Ureter (tissue), 1 donor: ENCODE measurements at places on chromosomes 7 and 10. TPM values are rescaled to one million over a fixed set of nuclear protein-coding genes. Genes with fewer than 3 reads are reported as not detected.

DLG5 gene
- total RNA-seq: 75.7 TPM

FGL2 gene
- 10.9 TPM for total RNA-seq

GPR158 gene
- 0.21 TPM for total RNA-seq

CALHM3 gene
- not detected for total RNA-seq

AZGP1 gene
- total RNA-seq: 6.2 TPM

GJC3 gene
- total RNA-seq: not detected

FOXP2 gene
- 13.5 TPM for total RNA-seq
